ENCODE measurements at places on chromosomes 6 and 20.

- no peak for DNase-seq
These were observed 43.5 kb downstream of the KIF6 start for GRCh38 chr6:39681674-39682121.

- DNase-seq = no peak
These were observed 237.4 kb downstream of the PTPRK start for GRCh38 chr6:128282961-128283360.

- no peak for DNase-seq
These were observed 686 bp downstream of the TMEM170B start for GRCh38 chr6:11538052-11538818.

- no peak for DNase-seq
These were observed 242.6 kb downstream of the GMPR start for GRCh38 chr6:16480763-16481560.

GRCh38 chr6:168906391-168906790, 347.3 kb downstream of the THBS2 start:
- DNase-seq = no peak

GRCh38 chr20:60123096-60123495, 164.9 kb downstream of the CDH26 start:
- DNase-seq = no peak

DNA sequence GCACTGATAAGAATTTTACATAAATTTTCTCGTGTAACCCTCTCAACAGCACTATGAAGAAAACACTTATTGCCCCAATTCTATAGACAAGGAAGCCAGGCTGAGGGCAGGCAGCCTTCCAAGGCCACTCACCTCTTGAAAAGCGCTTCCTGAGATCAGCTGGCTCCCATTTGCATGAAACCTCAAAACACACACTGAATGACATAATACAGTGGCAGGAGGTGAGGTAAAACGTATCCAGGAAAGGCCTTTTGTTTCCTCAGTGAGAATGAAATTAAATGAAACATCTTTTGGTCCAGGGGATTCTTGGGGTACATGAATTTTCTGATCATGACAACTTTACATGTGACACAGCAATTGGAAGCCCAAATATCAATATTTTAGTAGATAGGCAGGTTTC, 112.5 kb downstream of the WDR27 start:
- peak; percentile 69 for DNase-seq

DNA sequence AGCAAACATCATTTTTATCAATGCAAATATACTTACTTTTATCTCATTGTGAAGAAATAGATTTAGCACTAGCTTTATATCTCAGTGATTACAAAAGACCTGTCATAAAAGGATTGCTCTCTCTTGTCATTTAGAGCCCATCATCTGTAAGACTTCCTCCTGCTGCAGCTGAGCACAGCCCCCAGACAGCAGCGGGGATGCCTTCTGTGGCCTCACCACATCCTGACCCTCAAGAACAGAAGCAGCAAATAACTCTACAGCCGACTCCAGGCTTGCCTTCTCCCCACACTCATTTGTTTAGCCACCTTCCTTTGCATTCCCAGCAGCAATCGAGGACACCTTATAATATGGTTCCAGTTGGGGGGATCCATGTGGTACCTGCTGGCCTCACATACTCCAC, 127.0 kb upstream of the EDN1 start:
- no peak for DNase-seq

- no peak for DNase-seq
These were observed 57.0 kb upstream of the CD93 start for GRCh38 chr20:23143098-23143497.

DNA sequence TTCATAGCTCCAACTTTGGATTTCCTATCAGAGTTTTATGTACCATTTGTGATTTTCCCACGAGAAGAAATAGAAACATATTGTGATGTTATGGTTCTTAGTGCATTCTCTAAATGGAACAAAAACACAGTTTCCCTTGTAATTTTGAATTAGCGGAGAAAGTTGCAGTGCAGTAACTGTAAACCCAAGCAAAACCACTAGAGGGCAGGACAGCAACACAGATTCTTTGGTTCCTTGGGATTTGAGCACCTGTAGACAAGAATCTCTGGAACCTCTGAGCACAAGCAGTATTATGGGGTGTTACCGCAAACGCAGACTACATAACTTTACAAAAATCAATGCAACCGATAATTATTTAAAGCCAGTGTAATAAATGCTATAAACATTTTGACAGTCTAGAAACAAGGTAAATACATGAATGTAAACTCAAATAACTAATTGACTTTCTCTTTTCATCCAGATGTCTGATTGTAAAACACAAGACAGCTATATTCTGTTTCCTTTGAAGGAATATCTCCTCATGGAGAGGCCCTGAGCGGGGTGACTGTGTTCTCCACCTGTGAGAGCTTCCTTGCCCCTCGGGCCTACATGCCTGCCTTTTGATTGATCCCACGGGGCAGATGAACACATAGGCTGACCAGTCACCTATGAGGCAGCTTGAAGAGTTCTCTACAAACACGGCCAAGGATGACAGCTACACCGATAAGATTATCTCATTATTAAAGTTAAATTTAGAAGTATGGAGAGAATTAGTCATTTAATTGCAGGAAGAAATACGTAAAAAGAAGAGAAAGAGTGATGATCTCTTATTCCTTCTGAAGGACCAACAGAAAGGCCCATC, 67.5 kb upstream of the COL21A1 start:
- DNase-seq = no peak

DNA sequence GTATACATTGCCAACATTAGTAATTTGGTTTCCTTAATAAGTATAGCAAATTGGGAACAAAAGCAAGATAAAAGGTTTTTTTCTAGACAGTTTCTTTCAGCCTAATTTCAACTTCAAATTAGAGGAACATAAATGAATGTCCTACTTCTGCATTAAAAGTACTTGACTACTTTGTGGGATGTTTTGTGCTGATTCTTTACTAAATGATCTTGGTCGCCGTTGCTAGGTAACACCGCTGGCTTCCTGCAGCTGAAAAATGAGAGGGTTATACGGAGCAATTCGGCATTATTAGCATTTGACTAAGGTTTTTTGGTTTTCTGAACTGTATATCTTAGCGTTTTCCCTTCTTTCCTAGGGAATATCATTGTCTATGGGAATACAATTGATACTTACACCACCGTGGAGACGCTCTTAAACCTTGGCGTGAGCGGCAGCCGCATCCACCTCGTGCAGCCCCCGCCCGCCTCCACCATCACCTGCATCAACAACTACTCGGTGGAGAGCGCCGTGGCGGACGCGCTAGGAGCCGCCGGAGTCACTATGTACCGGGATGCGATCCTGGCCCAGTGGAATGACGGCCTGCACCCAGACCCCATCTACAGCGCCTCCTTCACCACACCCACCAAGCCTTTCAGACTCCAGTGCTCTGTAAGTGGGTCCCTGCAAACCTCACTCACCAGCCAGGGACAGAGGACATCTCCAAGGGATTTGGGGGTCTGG, 90.9 kb upstream of the INSM1 start:
- peak; percentile 23 for DNase-seq

- DNase-seq = no peak
These were observed at the start of gene CAP2 for GRCh38 chr6:17392978-17393891. Gene CAP2 (plus strand): TSS chr6:17393595. CDS start chr6:17421556, 27,961 bp downstream.

DNA sequence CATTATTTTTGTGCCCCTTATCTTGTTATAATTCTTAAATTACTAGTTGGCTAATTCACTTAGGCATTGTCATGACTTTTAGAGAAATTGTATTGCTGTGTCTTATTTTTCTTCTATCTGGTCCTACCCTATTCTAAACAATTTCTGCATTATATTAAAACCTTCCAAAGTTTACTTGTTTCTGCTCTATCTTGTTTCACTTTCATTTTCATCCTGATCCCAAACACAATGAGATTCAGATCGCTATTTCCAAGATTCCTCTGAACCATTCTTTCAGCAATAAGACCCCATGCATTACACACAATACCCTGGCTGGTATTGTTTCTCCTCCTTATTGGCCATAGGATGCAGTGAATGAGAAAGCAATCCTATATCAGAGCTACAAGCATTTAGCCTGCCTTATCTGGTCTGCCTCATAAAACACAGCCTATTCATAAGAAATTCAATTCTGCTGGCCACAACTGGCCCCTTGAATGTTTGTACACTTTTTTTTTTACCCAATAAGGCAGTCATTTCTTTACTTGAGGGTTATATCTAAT, 69.9 kb upstream of the POU3F2 start:
- no peak for DNase-seq

GRCh38 chr6:16239798-16240123, 1.4 kb downstream of the GMPR start:
- DNase-seq = no peak

DNA sequence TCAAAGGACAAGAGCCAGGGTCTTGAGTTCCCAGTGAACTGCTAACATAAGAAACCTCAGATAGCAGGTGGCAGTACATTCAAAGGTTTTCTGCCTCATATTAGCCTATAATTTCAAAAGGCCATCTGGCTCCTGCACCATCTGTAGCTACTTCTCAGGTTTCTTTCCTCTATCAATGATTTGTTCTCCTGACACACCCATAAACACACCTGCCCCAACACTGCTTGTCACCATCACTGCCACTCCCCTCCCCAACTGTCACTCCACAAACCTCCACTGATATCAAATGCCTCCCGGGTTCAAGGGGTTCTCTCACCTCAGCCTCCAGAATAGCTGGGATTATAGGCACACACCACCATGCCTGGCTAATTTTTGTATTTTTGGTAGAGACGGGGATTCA, 152.7 kb upstream of the SLC22A16 start:
- peak; percentile 4 for DNase-seq

DNA sequence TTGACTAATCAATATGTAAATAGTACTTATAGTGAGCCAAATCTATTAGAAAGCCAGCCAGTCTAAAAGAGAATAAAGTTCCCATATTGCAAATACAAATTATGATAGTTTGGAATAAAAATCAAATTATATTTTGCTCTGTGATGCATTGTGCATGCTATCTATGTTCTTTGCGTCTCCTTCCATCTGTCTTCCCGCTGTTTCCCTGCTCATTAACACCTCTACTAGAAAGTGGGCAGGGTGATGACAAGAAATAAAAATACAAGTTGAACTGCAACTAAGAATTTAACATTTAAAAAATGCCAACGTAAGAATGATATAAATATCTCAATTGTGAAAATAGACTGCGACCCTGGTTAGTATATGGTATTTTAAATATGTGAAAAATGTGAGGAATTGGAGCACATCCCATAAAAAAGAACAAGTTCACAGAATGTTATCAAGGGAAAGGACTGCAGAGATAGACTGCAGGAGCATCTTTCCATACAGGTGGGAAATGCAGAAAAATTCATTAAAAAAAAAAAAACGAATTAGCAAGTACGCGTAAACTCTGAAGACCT, 157.6 kb upstream of the PDE7B start:
- DNase-seq = no peak

DNA sequence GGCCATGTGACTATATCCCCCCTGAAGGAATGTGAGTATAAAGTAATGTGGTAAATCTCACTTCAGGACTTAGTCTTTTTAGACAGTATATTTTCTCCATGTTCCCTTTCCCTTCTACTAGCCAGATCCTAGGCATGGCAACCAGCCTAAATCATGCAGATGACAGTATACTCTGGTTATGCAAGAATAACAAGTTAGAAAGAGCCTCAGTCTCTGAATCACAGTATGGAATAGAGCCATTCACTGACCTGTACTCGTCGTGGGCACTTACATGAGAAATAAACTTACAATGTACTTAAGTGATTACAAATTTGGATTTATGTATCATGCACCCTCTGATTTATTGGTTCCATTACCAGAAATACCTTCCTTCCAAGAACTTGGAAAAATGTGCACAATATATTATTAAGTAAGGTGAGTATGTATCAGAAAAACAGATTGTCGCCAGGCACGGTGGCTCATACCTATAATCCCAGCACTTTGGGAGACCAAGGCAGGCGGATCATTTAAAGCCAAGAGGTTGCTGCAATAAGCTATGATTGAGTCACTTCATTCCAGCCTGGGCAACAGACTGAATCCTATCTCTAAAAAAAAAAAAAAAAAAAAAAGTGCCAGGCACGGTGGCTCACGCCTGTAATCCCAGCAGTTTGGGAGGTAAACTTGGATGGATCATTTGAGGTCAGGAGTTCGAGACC, 25.1 kb upstream of the FAM8A1 start:
- DNase-seq = no peak

- DNase-seq = no peak
These were observed 120.0 kb upstream of the JAG1 start for GRCh38 chr20:10793766-10794165.

- no peak for DNase-seq
These were observed 98.5 kb downstream of the HIVEP2 start for GRCh38 chr6:142846459-142846831.

- DNase-seq = peak; percentile 20
These were observed 26.1 kb upstream of the KCNB1 start for GRCh38 chr20:49508435-49509199.

DNA sequence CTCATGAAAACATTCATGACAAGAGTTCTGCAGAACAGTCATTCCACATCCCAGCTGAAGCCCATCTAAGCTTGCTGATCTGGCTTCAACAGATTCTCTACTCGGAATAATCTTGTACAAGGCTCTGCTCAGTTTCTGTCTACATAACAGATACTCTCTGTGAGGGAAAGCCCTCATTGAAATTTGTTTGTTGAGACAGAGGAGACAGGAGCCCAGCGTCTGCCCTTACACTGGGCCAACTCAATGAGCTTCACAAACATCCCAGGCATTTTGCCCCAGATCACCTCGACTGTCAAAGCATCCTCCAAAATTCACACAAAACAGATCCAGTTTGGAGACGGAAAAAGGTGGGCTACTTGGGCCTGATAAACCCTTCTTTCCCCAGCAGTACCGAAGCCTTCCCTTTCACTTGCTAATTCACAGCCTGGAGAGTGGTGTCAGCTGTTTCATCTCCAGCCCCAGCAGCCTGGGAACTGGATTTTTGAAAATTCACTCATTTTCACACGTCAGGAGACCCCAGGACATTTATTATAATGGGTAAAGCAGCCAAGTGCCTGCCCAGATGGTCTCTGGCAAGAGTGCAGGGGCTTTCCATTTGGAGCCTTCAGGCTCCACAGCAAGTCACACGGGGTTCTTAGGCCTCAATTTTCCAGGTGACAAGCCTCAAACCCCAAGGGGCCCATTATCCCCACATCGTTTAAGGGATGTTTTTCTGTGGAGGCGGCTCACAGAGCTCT, 7.3 kb downstream of the CCDC167 start:
- DNase-seq = no peak

GRCh38 chr20:36070451-36070850, 84.1 kb upstream of the EPB41L1 start:
- DNase-seq = no peak

- DNase-seq = no peak
These were observed 127.7 kb upstream of the LRFN2 start for GRCh38 chr6:40714576-40715564.

GRCh38 chr6:152859225-152859624, 108.6 kb downstream of the VIP start:
- no peak for DNase-seq

DNA sequence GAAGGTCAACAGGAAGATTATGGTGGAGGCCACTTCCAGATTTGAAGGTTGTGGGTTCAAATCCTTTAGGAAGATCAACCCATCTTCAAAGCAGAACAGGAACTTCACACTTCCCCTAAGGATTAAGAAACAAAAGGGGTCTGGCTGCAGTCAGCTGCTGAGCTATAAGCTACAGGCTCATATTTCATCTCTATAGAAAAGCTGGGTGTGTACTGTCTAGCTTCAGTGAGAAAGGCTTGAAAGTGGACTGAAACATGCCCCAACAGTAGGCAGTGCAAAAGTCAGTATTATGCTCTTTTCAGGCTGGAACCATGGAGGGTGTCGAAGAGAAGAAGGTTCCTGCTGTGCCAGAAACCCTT, 60.1 kb upstream of the SPDEF start:
- DNase-seq = no peak
